Effector memory CD4-positive, alpha-beta T cell (primary cell): ENCODE measurements at places on chromosomes 6 and 20.
A peak's percentile ranks its signal among the peaks of the same experiment; 100 is the strongest.

- no peaks in the 10 kb centered on the region for H3K4me1 ChIP-seq
- no peaks in the 10 kb centered on the region for H3K27me3 ChIP-seq
- no peak for DNase-seq
- no peak overlapping the region for H3K27ac ChIP-seq
Measured at GRCh38 chr6:130622142-130622541, 205.1 kb upstream of the SMLR1 start.

DNA sequence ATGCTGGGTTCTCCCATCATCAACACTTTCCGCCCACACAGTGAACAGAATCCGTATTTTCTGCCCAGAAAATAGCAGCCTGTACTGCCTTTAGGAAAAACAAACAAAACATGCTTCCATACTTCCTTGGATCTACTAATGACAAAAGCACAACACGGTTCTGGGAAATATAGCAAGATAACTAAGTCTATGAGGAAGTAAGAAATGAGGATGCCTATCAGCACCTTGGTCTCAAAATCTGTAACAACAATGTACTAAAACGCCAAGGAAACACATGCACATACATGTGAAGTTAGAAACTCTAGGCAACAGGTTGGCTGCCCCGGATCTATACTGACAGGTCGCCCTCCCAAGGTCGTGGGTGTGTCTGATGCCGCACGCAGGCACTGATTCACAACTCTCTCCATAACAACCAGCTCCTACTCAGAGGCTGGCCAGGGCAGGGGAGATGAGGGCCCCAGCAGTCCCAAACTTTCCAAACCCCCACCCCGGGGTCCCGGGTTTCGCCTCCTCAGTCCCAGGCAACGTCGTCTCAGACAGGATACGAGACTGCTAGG is 710 bp downstream of the BTBD9 start:
- H3K36me3 ChIP-seq, result no peaks in the 10 kb centered on the region
- peak overlapping the region; percentile 96 for H3K27ac ChIP-seq
- no peaks in the 10 kb centered on the region for H3K27me3 ChIP-seq

- no peak overlapping the region for H3K4me3 ChIP-seq
- no peaks in the 10 kb centered on the region for H3K27me3 ChIP-seq
- H3K27ac ChIP-seq, result no peak overlapping the region
- H3K36me3 ChIP-seq, result no peaks in the 10 kb centered on the region
Measured at GRCh38 chr6:12813321-12813720, 96.8 kb downstream of the PHACTR1 start.

DNA sequence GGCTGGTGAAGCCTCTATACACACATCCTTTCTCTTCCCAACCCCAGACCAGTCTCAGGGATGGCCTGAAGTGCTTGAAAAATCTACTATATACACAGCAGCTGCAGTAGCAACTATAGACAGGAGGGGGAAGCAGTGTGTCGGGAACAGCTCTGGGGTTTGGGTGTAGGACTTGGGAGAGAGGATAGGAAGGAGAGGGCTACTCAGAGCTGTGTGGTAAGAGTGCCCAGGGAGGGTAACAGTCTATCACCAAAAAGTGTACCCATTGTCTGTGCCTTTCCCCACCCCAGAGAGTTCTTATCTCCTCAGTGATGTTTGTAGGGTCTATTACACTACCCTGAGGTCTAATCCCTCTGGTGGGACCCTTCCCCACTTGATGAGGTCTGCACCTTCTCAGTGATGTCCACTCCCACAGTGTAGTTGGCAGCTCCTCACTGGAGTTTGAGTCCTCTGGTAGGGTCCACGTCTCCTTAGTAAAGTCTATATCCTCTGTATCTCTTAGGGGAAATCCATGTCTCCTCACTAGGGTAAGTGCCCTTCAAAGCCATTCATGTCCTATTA is 1.5 kb upstream of the GGT7 start:
- H3K4me3 ChIP-seq, result no peak overlapping the region
- no peak for DNase-seq
- H3K4me1 ChIP-seq, result peaks cover 21% of the 10 kb centered on the region
- H3K27me3 ChIP-seq, result no peaks in the 10 kb centered on the region

GRCh38 chr6:22873513-22874136 is 304.3 kb downstream of the HDGFL1 start:
- H3K27me3 ChIP-seq, result no peaks in the 10 kb centered on the region
- no peaks in the 10 kb centered on the region for H3K36me3 ChIP-seq
- no peak overlapping the region for H3K27ac ChIP-seq
- H3K4me3 ChIP-seq, result no peak overlapping the region
- no peak for DNase-seq
